ACHN (cell line): ENCODE measurements at places on chromosomes 6 and 20.

DNA sequence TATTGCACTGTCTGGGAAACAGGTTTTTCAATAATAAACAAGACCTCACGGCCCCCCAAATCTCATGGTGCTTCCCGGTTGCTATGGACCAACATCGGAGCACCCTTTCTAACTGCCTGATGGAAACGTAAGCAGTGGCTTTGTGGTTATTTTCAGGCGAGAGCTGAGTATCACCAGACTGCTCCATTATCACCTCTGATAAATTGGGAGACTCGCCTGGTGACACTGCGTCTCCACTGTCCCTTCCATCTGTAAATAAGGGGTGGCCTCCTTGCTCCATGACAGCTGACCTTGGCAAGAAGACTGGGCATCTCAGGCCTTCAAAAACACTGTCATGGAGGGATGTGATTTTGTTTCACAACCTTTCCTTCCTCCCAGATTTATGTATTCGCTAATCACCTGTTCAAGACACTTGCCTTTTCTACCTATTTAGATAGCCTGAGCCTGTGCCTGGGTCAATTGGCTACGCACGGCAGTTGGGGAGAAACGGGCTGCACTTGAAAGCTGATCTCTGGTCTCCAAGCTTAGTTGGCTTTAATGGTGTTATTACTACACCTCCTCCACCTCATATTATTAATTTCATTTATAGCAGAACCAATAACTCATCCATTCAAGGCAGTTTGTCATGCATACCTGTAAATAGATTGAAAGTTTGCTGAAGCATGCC is 17.7 kb upstream of the CDH4 start:
- no peak for DNase-seq

- no peak for DNase-seq
Measured at GRCh38 chr6:133699741-133700385, 189.1 kb upstream of the TCF21 start.

DNA sequence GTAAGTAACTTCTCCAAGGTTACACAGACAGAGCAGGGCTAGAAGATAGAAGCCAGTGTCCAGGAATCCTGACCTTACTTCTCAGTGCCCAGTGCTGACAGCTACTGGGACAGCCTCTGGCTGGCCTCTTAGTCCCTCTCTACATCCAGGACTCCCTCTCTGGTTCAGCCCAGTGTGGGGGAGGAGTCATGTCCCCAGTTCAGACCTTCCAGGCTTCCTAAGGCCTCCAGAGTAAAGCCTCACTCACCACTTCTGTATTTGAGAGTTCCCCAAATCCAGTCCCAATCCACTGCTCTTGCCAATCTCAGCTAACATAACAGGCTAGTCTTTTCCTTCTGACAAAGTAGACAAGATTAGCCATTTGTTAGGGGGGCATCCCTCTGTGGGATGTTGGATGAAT is 36.9 kb upstream of the EPB41L1 start:
- DNase-seq, result no peak

DNA sequence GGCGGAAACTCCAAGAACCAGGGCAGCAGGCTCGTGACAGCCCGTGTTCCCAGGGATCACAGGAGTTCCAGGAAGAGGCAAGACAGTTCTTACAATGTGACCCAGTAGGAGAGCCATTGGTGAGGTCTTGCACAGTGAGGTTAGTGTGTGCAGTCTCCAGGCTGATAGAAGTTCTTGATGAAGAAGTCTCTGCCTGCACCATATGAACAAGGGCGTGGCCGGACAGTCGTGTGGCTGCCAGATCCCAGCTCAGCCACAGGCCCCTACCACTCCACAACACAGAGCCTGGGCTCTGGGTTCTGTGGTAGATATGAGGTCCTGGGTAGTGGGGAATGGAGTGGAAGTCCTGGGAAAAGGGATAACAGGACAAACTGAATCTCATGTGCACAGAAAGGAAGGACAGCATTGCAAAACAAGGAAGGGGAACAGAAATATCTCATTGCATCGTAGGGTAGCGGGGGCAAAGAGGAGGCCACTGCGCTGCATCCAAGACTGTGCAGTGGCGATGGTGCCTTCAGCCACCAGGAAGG is 65.2 kb downstream of the STX11 start:
- no peak for DNase-seq

DNA sequence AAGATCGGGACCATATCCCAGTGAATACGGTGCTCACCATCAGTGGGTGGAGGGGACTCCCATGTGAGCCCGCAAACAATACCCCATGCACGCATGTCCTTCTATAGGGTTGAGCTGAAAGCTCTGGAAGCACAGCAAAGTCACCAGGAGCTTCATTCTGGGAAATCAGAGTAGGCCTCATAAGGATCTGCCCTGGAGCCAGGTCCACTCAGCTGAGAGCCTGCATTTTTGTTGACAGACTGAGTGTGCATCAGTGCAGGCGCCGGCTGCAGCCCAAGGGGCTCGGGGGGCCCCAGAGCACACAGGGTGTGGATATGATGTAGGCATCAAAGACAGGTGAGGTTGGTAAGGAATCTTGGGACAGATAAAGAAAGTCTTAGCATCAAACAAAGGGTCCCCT is 79.8 kb upstream of the CD93 start:
- no peak for DNase-seq

DNA sequence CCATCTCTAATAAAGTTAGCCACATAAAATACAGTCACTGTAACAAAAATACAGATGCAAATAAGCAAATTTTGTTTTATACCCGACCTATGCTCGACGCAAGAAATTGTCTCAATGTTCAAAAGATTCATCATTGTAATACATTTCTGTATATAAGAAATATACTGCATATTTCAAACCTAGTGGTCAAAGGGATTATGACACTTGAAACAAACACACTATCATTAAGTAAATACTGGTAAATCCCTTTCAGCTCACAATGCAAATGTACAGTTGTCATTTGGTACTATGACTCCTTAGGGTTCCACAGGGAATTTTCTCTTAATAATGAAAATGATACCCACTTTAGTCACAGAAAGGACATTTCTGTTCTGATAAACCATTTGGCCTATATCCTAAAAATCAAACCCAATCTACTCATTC is 2.2 kb downstream of the HIVEP2 start:
- DNase-seq, result peak; percentile 47
